Stimulated activated CD8-positive, alpha-beta memory T cell treated with anti-CD3 and anti-CD28 coated beads, Interleukin-4, amount 100 ng/mL, for 24 hours (primary cell): ENCODE measurements at places on chromosomes 5 and 9.

DNA sequence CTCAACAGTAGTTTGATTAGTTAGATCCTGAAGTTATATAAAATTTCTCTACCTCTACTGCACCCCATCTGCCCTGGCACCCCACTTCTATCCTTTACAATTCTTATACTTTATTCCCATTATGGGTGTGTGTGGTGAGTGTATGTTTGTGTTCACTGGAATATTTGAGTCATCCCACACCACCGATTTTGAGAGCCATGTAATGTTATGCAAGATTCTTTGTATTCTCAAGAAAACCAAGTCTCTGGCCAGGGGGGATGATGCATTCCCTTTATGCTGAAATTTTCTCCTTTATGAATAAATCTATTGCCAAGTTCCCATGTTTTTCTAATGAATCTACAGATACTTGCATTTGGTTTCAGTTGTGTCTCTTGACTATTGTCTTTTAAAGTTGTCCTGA lies 266.8 kb downstream of the ARHGEF28 start:
- DNase-seq: no peak

DNA sequence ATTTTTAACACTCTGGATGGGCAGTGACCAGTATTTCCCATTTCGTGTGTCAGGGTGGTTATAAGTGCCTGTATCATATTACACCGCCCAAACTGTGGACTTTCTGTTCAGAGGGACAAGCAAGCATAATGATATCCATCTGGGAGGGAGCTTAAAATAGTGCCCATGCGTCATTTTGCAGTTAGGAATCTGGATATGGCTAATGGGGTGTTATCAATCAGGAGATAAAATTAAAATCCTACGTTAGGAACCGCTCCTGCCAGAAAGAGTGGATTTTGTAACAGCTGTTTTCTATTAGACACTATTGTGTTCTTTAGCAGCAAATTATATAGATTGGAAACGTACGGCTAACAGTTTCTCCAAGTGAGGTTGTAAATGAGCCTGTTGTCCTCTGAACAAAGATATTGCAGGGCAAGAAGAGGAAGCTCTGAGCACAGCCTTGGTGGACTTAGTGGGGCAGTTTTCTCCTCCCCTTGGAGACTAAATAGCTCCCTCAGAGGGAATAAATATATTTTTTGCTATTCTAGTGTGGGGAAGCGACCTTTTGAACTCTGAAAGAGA lies 160.4 kb downstream of the SPATA31D1 start:
- DNase-seq: no peak

GRCh38 chr9:133224762-133225161 lies 15.7 kb upstream of the OBP2B start:
- no peak for DNase-seq

- no peak for DNase-seq
Observed at GRCh38 chr5:17229313-17229712, 11.9 kb downstream of the BASP1 start.

- DNase-seq: no peak
Observed at GRCh38 chr9:30718483-30718882, 1666.0 kb upstream of the ACO1 start.

DNA sequence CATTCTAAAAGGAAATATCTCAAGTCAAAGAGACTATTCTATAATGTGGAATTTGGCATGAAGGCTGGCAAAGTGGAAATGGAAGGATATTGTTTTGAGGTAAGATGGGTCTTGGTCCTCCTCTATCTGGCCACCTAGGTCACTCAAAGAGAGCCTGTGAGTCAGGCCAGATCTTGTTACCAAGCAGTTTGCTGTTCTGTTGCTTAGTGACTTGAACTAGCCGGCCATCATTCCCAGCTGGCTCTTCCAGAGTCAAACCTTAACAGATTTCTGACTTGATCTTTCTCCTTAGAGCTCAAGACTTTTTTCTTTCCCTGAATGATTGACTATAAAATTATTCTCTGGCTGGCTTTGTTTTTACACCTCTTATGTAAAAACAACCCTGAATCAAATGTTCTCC lies 136.1 kb downstream of the PDE4D start:
- DNase-seq: no peak

- no peak for DNase-seq
Observed at GRCh38 chr5:153187503-153187902, 303.0 kb upstream of the GRIA1 start.

GRCh38 chr5:127602896-127603844 lies 45.7 kb upstream of the CTXN3 start:
- no peak for DNase-seq

DNA sequence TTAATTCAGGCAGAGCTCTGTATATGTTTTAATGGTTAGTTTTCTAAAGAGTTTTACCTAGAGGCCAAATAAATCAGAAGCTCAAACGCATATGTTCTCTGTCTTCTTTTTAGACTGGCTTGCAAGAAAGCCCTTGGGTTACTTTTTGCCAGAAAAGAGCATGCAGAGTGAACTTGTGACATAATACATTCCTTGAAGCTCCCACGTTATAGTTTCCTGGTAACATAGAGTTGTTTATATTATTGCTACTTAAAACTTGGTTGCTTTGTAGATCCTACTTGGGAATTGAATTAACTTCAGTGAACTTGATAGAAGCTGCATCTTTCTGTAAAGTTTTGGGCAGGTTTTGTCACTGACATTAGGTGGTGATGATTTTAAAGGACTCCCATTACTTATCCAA lies 102.9 kb downstream of the C9orf152 start:
- DNase-seq: no peak

- no peak for DNase-seq
Observed at GRCh38 chr5:911601-912000, 18.9 kb downstream of the TRIP13 start.

- no peak for DNase-seq
Observed at GRCh38 chr9:131851414-131851813, 111.5 kb upstream of the RAPGEF1 start.

DNA sequence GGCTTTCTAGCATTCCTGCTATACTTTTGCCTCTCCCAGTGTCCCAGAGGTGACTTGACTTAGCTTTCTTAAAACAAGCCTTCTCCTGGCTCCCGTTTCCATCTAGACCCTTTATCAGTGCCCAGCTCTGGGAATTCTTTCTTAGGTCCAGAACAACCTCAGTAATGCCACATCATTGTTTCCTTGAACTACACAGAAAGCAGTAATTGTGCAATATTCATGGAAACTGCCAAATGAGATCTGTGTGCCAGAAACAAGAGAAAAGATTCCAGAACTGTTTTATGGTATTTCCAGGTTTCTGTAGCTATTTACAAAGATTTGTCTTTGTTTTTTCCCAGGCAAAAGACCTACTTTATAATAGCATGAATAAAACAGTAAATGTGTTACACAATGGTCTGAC lies 391.3 kb downstream of the SLCO4C1 start:
- DNase-seq: no peak

- DNase-seq: no peak
Observed at GRCh38 chr5:177523711-177524538, 7.2 kb upstream of the DDX41 start.

DNA sequence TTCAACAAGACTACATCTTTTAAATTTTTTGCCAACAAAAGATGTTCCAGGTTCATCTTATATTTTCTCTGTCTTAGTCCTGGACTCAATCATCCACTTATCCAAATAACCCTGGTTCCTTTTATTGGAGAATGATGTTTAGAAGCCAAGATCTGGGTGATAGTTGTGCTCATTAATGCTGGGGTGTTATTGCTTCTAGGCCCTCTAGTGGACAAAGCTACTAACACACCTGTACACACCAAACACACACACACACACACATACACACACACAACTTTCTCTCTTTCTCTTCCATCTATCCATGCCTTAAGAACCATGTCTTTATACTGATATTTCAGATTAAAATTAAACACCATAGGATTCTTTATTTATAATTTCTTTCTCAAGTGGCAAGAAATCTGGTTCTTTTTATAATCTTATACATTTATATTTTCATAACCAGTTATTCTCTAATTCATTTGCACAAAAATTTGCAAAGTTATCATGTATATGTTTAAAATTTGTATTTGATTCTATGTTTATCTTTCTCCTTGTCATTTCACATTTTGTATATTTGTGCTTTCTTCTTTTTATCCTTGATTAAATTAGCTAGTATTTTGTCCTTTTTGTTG lies 179.1 kb upstream of the SMIM23 start:
- DNase-seq: no peak

DNA sequence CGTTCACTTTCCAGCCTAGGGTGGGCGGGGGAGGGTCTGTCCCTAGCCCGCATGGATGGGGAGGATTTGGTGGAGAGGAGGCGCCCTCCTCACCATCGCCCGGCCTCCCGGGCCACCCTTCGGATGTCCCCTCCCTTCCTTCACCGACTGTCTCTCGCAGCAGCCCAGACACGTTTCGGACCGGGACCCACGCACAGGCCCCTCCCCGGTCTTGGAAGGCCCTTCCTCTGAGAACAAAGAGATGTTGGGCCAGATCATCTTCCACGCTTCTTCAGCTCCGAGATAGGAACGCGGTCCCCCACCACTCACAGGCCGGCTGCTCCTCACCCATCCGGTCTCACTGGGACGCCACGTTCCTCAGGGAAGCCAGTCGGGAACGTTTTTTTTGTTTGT lies 640 bp upstream of the DPM2 start:
- no peak for DNase-seq

DNA sequence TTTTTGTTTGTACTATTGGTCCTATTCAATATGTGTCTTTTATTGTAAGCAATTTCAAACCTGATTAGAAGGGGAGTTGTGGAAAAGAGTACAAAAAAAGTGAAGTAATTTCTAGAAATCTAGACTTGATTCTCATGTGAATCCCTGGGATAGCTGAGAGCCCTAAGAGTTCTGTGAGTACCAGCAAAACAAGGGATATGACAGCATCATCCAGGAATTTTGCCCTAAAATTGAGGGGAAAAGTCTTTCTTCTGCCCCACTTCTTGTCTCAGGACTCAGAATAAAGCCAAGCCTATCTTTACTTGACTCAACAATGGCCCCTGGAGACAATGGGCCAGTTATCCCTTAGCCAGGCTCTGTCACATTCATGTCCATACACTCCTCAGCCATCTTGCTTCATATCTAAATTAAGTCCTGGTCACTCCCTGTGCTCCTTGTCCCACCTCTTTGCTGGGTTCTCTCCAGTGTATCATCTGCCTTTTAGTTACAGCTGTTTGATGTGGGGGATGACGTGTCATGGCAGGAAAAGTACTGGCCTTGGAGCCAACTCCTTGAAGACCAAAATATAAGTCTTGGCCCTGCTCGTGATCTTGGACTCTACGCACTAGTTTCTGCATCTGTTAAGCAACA lies 81.2 kb downstream of the ADAMTS12 start:
- no peak for DNase-seq

GRCh38 chr5:606526-607399 lies 5.4 kb upstream of the CEP72 start:
- no peak for DNase-seq

GRCh38 chr9:137167277-137167746 lies 2.5 kb downstream of the LRRC26 start:
- no peak for DNase-seq

GRCh38 chr5:74384851-74385250 lies 255.7 kb downstream of the ENC1 start:
- DNase-seq: no peak

GRCh38 chr9:129174102-129174723 lies 3.8 kb downstream of the IER5L start:
- peak; percentile 64 for DNase-seq

GRCh38 chr9:76944011-76944410 lies 38.1 kb upstream of the PRUNE2 start:
- no peak for DNase-seq

DNA sequence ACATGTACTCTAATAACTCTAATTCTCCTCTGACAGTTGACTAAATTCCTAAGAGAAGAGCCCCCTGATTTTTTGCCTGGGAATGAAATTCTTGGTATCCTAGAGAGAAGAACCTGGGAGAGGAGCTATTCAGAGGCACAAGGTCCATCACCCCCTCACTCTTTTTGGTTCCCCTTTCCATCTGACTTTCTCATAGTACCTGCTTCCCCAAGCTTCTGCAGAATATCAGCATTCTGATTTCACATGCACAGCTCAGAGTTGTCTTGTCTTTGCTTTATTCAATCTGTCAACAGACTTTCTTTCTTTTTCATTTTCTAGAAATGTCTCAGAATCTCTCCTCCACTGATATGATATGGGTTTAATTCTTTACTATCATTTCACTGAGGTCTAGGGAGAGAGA lies 141.5 kb upstream of the FBXL17 start:
- DNase-seq: no peak

GRCh38 chr5:88718736-88719135 lies 164.2 kb downstream of the MEF2C start:
- no peak for DNase-seq

- no peak for DNase-seq
Observed at GRCh38 chr9:111158363-111158762, 120.1 kb upstream of the LPAR1 start.

DNA sequence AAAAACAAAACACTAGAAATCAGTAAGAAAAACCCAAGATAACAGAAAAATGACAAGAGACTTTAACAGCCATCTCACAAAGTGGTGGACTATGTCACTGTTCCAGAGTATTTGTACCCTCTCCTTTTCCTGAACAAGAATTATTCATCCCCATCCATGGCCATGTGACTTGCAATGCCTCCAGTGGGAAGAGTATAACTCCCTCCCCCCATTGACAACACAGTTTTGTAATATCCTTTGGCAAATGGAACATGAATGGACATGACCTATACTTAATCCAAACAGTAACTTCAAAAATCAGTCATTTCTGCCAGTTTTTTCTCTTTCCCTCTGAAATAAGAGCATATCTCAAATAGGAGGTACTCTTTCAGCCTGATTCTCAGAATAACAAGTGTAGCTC lies 33.9 kb downstream of the PTBP3 start:
- no peak for DNase-seq

GRCh38 chr9:92494856-92495255 lies 12.6 kb upstream of the ASPN start:
- DNase-seq: no peak

- DNase-seq: no peak
Observed at GRCh38 chr5:24635209-24635608, 9.6 kb downstream of the CDH10 start.

DNA sequence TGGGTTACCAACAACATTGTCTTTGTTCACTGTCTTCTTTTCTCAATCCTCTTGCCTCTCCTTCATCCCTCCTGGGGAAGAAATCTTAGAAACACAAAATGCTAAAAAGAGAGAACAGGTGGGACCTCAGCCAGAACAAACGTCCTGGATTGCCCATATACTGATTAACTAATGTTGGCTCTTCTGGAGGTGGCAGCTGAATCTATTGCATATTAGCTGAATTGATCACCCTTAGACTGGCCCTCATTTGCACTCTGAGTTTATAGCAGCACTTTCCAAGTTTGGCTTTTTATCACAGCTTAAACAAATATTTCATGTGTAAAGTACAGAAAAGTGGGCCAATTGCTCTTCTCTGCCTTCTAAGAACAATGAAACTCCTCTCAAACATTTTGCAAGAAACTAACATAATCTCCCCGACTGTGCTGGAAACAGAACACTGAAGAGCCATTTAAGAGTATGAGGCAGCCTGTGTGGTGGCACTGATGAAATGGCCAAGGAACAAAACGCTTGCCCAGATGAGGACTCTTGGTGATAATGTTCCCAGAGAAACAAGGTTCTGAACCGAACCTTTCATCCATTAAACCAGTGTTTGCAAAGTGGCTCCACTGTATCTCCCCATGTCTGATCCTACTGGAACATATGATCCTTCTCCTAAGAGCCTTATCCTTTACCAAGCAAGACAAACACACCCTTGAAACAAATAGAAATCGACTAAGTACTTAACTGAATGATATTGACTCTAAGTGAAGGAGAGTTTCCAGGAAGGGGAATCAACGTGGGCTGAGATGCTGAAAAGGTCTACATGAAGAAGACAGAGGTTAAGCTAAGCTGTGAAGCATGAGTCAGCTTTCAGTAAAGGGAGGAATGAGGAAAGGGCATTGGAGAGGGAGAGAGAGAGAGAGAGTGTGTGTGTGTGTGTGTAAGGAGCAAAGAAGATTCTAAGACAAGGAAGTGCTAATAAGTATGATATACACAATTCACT lies 83.2 kb upstream of the LIFR start:
- DNase-seq: no peak
